ENCODE measurements at places on chromosomes 13 and 19.

DNA sequence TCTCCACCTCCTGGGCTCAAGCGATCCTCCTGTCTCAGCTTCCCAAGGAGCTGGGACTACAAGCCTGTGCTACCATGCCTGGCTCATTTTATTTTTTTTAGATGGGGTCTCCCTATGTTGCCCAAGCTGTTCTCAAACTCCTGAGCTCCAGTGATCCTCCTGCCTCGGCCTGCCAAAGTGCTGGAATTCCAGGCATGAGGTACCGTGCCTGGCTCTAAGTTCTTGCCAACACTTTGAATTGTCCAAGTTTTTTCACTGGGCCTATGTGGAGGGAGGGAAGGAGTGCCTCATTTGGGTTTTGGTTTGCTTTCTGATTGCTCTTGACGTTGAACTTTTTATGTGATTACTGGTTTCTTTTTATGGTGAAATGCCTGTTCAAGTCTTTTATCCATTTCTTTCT lies 4.4 kb upstream of the UNC13A start:
- DNase-seq: no peak

DNA sequence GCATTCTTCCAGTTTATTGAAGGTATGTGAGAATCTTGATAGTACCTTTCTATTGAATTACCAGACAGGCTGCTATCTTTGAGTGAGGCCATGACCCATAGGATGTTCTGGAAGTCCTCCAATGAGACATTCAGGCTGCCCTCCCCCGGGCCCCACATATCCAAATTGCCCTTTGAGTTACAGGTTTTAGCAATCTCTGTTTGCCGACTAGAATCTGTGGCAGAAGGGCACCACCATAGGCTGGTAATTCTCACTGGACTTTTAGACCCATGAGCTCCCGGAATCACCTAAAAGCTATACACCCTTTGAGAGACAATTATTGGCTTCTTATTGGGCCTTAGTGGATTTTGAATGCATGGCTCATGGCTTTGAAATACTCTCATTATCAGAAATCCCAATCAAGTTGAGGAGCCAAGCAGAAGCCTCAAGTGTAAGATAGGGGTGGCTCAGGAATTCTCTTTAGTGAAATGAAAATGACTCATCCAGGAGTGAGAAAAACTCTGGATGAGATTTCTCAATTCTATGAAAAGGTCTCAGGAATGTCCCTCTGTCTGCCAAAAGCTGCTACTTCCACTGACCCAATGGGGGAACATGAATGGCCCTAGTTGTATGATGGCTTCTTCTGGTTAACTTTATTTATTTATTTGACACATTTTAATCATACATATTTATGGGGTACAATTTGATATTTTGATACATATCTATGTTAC lies 172.1 kb upstream of the CSNK1A1L start:
- DNase-seq: no peak

DNA sequence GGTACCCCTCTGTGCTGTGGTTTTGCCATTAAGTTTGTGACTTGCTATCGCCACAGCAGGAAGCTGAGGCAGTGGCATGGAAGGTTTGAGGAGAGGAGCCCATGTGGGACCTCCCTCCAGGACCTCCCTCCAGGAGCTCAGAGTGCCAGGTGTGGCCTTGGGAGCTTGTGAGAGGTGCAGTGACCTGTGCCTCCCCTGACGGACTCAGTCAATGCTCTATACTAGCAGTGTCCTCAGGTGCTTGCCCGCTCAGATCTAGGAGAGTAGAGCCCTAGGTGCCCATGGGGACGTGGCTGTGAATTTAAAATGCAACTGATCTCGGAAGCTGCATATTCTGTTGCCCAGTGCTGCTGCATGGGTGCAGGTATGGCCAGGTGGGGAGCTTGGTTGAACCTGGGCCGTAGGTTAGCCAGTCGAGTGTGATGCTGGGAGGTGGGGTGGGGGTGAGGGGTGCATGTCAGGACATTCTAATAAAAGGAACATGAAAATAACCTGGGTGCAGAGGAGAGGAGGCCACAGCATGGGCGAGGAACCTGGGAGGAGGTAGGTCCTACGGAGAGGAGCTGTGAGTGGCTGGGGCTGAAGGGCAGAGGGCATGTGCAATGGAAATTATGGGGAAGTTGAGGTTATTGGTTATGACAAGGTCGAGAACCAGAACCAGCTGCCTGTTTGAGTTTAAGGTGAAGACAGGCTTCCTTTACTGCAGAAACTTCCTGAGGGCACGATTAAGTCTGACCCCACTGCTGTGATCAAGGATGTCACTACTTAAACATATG lies 41.6 kb downstream of the TEX29 start:
- no peak for DNase-seq

GRCh38 chr19:42130254-42130573 lies 2.0 kb downstream of the POU2F2 start:
- DNase-seq: no peak

DNA sequence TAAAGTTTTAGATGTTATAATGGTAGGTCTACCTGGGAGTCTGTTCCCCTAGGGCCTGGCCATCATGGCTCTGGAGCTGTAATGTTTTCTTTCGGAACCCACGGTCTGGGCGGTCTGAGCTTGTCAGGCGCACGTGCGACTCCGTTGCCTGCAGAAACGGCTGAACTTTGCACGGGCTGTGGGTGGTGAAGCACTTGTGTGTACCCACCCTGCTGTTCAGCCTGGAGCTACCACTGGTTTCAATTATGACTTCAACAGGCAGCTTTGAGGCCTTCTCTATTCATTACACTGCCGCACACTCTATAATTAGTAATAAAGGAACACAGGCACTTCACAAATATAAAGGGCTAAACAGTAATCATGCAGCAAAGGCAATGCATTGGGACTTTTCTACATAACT lies 6.0 kb downstream of the PCDH8 start:
- no peak for DNase-seq

DNA sequence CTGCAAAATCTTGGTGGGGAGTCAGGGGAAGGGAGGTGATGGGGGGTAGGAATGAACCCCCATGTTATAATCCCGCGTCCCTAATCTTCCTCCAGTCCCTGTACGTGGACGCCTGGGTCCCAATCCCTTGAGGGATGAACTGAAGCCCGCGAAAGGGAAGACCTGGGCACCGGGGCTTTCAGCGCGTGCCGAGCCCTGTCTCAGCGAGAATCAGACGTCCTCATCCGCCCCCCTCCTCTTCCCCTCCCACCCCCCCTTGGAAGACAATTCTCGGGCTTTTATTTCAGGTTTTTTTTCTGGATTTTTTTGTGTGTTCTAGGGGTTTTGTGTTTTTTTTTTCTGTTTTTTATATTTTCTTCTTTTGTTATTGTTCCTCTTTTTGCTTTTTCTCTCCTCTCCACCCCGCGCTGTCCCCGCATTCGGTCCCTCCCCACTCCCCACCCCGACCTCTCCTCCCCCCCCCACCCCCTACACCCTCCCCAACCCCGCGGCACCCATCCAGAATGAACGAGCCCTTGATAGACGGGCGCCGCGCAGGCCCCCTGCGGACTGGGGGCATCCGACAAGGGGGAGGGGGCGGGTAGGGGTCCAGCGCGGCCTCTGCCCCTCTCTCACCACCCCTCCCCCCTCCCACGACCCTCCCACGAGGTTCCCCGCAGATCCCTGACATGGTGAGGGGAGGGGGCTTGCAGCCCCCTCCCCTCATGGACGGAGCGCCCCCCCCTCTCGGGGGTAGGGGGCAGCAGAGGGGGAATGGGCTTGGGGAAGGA lies 10.3 kb downstream of the C19orf81 start:
- DNase-seq: no peak

DNA sequence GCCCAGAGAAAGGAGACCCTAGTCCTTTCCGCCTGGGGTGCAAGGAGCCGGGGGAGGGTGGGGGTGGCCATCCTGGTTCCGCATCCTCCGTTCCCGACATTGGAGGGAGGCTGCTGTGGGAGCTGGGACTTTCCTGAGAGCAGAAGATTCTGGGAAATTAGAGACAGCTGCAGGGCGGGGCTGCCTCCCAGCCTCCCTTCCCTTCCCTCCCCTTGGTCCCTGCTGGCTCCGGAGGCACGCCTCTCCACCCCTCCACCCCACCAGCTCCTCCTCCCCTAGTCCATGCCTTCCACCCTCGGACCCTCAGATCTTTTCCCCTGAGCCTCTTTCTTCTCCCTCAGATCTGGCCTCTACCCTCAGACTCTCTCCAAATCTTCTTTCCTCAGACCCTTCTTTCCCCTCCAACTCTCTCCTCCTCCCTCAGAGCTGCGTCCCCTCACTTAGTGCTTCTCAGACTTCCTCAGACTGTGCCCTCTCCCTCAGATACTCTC lies 3.1 kb upstream of the BCL3 start:
- no peak for DNase-seq

DNA sequence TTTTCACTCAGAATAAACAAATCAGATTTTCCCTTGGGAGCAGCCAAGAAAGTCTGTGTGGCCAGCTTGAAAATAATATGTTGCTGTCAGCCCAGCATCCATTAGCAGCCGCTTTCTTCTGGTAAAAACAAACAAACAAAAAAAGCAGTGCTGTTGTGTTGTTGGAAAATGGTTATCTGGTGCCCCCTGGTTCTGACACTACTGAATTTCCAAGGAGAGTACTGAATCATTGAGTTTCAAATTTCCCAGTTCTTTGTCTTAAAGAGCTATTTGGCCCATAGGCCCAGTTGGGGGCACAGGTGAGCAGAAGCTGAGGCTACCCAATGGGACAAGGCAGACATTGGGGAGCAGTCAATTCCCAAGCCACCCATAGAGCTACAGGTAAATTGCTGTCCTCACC lies 995.9 kb downstream of the UQCRFS1 start:
- no peak for DNase-seq

Data from non-pigmented ciliary epithelial cell (primary cell).